ENCODE measurements at places on chromosomes 7 and 10.

GRCh38 chr7:42236976-42237810, at the start of gene GLI3:
TSS of gene GLI3 (minus strand) at chr7:42237209. CDS start at chr7:42223253, 13,956 bp downstream.
- no peak for DNase-seq

- DNase-seq: no peak
These were observed 21.5 kb downstream of the ADARB2 start for GRCh38 chr10:1715821-1716220.

DNA sequence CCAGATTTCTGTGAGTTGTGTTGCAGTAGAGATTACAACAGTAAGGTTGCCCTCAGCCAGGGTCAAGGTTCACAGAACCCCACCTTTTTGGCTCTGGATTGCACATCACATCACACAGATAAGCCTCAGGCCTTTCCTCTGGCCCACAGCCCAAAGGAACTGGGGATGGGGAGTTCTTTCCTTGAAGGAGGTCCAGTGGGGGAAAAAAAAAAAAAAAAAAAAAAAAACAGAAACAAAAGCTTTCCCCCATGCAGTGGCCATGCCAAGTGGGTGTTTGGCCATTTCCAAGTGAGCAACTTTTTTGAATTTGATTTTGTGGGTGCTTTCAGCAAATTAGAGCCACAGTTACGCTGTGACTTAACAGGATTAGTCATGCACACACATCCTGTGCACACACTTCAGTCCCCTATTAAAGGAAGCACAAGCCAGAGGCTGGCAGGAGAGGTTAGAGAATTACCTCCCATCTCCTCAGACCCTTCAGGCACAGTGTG, 79.3 kb upstream of the NANOS1 start:
- DNase-seq: no peak

- no peak for DNase-seq
These were observed 75.4 kb downstream of the PROSER2 start for GRCh38 chr10:11898372-11899066.

GRCh38 chr7:151393031-151393977, 16.5 kb downstream of the WDR86 start:
- no peak for DNase-seq

DNA sequence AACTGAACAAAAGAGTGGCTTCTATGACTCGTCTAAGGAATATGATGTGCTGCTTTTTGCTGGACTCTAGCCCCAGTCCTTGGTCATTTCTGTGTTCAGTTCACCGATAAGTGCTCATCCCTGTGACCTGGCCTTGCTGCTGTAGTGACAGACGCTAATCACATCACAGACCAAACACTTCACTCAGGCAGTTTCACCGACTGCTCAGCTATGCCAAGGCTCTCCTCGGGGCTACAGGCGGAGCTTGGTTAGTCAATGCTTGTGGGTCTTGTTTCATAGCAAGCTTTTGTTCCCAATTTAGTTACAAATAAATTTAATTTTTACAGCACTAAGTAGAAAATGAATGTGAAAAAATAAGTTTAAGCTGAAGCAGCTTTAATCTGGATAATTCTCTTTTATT, 190.8 kb upstream of the PRKCQ start:
- no peak for DNase-seq

DNA sequence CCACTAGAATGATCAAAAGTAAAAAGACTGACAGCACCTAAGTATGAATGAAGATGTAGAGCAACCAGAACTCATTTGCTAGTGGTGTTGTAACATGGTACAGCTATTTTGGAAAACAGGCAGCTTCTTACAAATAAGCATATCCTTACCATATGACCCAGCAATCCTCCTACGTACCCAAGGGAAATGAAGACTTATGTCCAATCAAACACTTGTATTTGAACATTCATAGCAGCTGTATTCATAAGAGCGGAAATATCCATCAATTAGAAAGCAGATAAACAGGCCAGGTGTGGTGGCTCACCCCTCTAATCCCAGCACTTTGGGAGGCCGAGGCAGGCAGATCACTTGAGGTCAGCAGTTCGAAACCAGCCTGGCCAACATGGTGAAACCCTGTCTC, 53.0 kb downstream of the KLRG2 start:
- no peak for DNase-seq

DNA sequence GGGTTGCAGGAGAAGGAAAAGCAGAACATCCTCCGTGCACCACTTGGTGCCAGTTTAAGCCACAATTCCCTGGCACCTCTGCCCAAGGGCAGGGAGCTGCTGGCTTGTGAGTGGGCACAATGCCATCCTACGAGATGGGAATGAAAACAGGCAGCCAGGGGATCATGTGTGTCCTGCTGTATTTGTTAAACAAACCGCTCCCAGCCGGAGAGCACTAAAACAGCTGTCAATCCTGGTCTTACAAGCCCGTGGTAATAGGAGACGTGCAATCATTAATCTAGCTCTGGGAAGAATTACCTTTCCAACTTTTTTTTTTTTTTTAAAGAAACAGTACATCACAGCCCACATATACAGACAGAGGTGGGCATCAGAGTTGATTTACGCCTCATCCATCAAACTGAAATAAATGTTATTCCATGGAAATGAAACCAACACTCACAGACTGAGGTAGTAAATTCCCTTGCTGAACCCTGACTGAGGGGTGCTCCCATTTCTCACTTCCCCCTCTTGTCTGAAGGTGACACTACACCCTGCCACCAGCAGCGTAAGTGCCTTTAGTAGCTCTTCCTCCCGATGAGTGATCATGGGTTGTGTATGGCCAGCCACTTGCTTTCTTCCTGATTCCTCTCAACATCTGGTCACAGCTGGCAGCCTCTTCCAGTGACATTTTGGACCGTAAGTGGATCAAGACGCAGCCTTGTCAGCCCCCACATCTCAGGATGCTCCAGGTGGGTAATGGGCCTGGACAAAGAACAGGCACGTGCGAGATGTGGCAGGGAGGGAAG, 143.8 kb downstream of the TEX36 start:
- no peak for DNase-seq

GRCh38 chr10:60718886-60719285, 59.4 kb upstream of the CDK1 start:
- DNase-seq: no peak

GRCh38 chr10:73232887-73233286, 14.2 kb downstream of the DNAJC9 start:
- DNase-seq: no peak

- no peak for DNase-seq
These were observed 34.6 kb upstream of the PDE1C start for GRCh38 chr7:32104766-32105165.

Data from activated CD8-positive, alpha-beta memory T cell treated with anti-CD3 and anti-CD28 coated beads for 48 hours (primary cell).